ENCODE measurements at places on chromosomes 2 and 18.

DNA sequence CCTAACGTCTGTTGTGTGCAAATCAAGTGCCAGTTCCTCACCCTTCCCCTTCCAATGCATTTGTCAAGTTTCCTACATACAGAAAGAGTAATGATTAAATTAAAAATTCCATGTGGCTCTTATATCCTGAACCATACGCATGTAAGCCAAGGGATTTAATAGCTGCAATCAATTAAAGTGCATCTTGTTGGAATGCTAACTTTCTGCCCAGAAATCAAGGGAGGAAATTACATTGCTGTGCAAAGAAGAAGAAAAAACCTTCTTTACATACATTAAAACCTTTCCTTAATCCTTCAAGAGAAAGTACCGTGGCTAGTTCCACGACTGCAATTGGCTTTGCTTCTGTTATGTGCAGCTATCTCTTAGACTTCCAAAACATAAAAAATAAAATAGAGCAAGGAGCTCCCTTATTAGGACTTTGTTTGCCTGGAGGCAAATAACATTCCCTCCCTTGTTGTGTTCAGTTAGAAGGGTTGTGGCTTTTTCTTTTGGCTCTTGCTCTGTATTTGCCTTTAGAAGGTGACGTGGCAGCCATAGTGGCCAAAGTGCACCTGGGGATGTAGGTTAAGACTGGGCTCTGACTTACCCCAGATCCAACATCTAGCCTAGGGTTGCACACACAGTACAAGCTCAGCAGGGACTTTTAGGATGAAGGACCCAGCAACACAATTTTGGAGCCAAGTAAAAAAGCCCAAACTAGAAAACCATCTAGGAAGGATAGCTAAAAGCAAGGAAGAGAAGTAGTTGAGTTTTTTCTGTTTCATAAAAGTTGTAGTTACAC is 158.3 kb downstream of the ANTXR1 start:
- DNase-seq, result no peak

- no peak for DNase-seq
Observed at GRCh38 chr2:45330637-45331409, 280.2 kb downstream of the SRBD1 start.

GRCh38 chr2:122634256-122634655 is 878.8 kb downstream of the TSN start:
- no peak for DNase-seq

GRCh38 chr18:13500227-13500865 is 226.0 kb downstream of the FAM210A start:
- peak; percentile 32 for DNase-seq

GRCh38 chr2:26193578-26194231 is 20.8 kb downstream of the GAREM2 start:
- no peak for DNase-seq

GRCh38 chr2:214310319-214310718 is 100.5 kb upstream of the VWC2L start:
- DNase-seq, result peak; percentile 8

DNA sequence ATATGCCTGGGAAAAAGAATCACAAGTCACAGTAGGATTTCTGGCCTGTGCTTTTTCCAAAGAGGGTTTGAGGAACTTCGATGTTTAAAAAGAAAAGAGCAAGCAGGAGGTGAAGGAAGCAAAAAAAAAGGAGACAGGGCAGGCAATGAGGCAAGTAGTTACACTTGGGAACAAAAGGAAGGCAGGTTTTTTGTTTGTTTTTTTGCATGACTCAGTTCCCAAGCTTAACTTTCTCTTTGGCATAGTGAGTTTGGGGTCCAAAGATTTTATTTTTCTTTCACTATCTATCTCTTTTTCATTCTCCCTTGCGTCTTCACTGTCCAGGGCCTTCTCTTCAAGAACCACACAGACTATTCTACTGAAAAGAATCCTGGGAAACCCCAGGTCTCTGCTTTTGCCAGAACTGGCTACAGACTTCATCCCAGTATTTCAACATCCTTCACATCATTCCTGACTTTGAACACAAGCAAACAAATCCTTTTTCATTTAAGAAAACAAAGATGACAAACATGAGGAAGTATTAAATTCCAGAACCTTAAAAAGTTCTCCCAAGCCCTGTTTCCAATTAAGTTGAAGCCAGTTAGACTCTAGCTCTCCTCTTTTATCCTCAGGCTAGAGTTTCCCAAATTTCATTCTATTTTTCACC is 210.7 kb upstream of the RND3 start:
- DNase-seq, result no peak

DNA sequence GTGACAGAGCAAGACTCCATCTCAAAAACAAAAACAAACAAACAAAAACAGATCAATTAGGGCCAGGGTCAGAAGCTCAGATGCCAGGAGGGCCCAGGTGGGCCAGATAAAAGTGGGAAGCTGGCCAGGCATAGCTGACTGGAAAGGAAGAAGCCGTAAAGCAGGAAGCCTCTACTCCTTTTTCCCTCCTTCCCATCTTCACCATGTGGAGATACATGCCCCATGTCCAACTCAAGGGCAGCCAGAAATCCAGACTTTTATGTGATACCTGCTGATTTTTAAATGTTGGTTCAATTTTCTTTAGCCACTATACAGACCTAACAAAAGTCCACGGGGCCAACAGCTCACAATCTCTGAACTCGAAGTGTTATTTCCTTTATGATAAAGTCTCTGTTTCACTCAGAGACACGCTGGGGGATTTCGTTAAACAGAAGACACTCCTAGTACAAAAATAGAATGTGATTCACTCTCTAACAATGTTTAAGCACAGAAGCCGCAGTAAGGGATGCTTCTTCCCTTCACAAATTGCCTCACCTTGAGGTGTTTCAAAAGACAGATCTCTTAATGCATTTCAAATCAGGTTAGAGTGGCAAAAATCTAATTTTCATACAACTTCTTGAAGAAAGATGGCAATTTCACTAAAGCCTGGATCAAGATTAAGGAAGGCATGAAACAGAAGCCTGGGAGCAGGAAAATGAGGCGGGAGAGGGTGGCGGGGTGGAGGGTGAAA is 14.0 kb downstream of the TMEM247 start:
- DNase-seq, result no peak

DNA sequence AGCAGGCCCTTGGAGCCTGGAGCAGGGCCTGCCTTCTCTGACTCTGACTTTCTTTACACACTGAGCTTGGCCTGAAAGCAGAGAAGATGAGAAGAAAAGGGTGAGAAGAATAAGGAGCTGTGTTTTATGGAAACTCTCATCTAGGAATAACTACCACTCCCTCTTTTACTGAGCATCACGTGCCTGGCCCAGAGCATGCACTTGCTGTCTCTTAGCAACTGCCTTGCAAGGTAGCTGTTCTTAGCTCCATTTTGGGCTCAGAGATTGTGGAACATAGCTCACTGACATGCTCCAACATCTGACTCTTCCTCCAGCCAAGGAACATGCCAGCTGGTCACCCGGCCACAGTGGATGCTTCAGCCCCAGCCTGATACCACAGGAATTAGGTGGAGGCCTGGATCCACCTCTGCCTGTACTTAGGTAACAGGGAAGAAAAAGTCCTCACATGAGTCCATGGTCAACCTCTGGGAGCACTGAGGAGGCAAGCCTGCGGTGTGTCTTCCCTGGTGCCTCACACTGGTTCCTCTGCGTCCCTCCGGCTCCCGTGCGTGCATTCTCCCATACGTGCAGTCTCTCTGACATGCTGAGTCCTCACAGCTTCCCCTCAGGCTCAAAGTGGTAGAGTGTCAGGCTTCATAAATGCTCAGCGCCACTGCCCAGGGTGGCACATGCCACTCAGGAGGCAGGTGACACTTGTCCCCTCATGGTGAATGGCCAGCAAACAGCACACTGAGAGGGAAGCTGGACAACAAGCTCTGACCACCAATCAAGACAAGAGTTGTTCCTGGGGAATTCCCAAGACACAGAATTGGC is 35.7 kb downstream of the AMER3 start:
- no peak for DNase-seq

All from hematopoietic multipotent progenitor cell treated with erythropoietin and hydrocortisone succinate and interleukin-3 and kit ligand, for 4 days (in vitro differentiated cells).